Right lobe of liver (tissue), 6 donors: ENCODE measurements at places on chromosomes 16 and 17.

DNA sequence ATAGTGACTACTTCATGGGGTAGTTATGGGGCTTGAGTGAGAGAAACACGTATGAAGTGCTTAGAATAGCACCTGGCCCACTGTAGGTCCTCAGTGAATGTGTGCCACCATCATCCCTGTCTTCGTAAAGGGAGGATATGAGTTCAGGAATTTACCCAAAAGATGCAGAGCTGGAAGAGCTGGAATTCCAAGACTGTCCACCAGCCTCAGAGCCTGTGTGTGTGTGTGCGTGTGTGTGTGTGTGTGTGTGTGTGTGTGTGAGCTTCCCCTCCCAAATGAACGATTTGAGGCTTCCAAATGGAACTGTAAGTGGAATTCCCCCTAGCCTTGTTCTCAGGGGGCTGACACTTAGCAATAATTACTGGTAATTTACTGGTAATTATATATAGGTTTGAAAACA lies 27.3 kb downstream of the WFDC1 start:
- DNase-seq, result no peak

DNA sequence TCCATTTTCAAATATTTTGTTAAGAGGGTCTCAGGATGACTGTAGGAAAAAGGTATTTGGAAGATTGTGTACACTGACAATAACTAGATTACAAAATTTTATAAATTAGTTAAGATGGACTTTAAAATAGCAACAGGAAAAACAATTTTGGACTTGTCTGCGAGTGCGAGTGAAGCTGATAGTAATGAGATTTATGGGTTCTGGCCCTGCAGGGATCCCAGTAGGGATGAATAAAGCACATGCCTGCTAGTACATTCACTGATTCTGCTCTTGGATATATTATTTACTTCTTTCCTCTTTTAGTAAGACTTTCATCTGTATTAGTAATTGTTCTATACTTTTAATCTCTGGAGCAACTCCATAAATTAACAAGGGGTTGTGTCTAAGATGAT lies 28.2 kb downstream of the PRKCA start:
- DNase-seq, result no peak

- no peak for DNase-seq
Observed at GRCh38 chr17:44448412-44448811, 54.8 kb downstream of the GPATCH8 start.

- no peak for DNase-seq
Observed at GRCh38 chr16:15483857-15484256, 49.5 kb downstream of the BMERB1 start.

DNA sequence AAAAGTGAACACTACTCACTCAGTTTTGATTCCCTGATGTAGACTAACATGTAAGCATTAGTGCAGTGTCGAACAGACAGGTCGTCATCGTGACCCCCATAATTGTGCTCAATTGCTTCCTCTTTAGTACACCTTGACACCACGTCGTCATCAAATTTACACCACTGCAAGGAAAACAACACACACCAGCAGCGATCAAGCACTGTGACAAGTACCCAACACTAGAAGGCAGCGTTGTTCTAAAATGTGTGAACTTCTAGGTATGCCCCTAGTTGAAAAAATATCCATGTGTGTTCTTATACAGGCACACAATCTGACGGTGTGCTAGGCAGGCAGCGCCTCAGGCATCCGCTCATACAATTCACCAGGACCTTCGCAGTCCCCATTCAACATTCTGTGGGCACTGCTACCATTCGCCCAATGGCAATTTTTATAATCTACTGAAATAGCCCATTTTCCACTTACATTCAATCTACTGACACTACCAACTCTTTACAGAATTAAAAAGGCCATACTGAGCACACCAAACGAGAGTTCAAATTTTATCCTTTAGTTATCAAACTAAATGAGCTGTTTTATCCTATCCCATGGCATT lies 23.1 kb downstream of the LITAFD start:
- no peak for DNase-seq

DNA sequence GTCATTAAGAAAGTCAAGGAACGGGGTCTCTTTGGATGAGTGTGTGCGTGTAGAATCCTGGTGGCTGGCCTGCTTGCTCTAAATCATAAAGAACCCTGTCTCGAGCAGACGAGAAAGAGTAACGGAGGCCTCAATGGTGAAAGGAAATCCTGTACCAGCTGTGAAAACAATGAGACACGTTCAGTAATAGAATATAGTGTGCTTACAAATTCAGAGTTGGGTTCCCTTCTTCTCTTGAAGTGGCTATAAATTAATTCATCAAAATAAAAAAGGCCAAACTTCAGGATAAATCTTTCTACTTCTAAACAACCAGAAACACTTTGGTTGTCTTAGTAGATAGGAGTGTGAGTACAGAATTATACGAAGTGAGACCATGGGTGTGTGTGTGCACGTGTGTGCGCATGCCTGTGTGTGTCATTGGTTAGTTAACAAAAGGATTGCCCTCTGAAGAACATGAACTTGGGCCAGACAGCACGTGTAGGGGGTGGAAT lies 48.5 kb downstream of the WWOX start:
- no peak for DNase-seq
